ENCODE measurements at places on chromosomes 12 and 14.

- DNase-seq = no peak
Observed at GRCh38 chr12:94187361-94187760, 39.0 kb downstream of the PLXNC1 start.

- DNase-seq = no peak
Observed at GRCh38 chr12:114396869-114397719, 8.8 kb downstream of the TBX5 start.

- no peak for DNase-seq
Observed at GRCh38 chr14:97058589-97058988, 261.4 kb downstream of the VRK1 start.

DNA sequence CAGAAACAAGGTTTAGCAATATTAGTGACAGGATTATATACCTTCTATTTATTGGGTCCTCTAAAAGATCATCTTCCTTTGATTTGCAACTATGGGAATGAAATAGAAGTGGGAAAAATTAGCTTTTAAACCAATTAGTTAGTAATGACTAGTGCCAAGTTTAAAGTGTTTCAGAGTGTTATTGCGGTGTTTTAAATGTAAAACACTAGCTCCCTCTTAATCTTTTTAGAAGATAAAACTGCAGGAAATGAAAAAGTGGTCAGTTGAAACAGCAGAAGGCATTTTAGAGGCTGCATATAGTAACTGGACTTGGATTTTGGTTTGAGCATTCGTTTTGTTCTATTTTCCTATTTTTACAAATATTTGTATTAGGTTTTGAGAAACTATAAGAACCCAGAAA is 286.2 kb downstream of the RAD51B start:
- DNase-seq = no peak

Measured in right cardiac atrium (tissue), 5 donors.